Stimulated activated CD8-positive, alpha-beta memory T cell treated with anti-CD3 and anti-CD28 coated beads, Interleukin-15, amount 100 ng/mL, for 4 hours (primary cell): ENCODE measurements at places on chromosomes 5 and 9.

DNA sequence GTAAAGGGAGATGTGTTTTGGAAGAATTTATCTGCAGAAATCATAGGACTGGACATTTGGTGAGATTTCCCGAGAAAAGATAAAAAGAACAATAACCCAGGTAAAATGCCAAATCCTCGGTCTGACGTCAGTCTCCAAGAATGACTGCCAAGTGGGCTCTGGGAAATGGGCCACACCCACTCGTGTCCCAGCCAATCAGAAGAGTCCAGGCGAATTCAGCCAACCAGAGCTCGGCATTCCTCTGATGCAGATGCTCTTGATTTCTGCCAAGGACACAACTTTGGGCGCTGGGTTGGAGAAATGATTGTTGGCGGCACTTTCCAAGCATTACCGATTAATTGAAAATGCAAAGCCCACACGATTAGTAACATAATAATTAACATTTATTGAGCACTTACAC, 73.3 kb downstream of the FGF18 start:
- DNase-seq: no peak

GRCh38 chr5:58794875-58795274, 212.0 kb downstream of the RAB3C start:
- no peak for DNase-seq

- DNase-seq: no peak
These were observed 286.7 kb upstream of the IL12B start for GRCh38 chr5:159616952-159617351.

GRCh38 chr5:163893281-163893680, 387.9 kb downstream of the MAT2B start:
- DNase-seq: no peak

GRCh38 chr5:32147959-32148358, 26.2 kb downstream of the GOLPH3 start:
- DNase-seq: no peak

DNA sequence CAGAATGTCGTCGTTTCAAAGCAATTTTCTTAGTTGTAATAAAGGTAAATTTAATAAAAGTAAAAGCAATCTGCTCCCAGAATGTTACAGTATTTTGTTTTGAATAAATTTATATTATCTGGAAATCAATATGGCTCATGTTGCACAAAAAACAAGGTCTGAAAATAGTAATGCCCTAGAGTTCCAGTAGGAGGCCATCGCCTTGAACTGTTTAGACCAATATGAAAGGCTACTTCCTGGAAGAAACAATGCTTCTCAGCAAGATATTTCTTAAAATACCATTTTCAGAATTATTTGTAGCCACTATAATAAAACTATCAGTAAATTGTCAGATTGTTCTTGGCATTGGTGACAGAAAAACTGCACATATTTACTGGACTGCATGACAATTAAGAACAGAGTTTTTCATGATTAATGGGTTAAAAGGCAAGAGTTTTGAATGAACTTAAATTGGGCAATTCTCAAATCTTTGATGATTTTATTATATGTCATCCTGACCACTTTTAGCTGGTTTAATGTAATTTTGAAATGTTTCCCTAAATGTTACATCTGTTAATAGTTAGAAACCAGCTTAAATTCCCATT, 153.2 kb downstream of the COMMD10 start:
- DNase-seq: no peak

- DNase-seq: no peak
These were observed 69.8 kb upstream of the CCDC112 start for GRCh38 chr5:115366223-115366622.

DNA sequence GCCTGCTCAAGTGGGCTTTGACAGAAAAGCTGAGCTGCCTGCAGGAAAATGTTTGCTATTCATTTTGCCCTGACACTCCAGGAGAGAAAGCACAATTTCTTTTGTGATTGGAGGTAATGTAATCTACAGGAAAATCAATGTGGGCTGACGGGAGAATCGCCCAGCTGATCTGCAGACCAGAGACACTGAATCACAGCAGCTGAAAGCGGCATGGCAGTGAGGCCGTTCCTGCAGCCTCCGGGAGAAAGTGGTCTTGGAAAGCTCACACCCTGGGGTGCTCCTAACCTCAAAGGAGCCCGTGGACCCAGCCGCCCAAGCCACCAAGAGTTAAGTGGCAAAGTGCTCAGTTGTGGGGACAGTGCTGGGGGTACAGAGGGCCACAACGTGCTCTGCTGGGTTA, 593.6 kb downstream of the BNC2 start:
- no peak for DNase-seq

- no peak for DNase-seq
These were observed 738.2 kb downstream of the SEMA5A start for GRCh38 chr5:8807636-8808035.

- DNase-seq: no peak
These were observed 39.5 kb downstream of the CD180 start for GRCh38 chr5:67156976-67157583.

- no peak for DNase-seq
These were observed 275.9 kb downstream of the ACTL7B start for GRCh38 chr9:108579757-108580439.

DNA sequence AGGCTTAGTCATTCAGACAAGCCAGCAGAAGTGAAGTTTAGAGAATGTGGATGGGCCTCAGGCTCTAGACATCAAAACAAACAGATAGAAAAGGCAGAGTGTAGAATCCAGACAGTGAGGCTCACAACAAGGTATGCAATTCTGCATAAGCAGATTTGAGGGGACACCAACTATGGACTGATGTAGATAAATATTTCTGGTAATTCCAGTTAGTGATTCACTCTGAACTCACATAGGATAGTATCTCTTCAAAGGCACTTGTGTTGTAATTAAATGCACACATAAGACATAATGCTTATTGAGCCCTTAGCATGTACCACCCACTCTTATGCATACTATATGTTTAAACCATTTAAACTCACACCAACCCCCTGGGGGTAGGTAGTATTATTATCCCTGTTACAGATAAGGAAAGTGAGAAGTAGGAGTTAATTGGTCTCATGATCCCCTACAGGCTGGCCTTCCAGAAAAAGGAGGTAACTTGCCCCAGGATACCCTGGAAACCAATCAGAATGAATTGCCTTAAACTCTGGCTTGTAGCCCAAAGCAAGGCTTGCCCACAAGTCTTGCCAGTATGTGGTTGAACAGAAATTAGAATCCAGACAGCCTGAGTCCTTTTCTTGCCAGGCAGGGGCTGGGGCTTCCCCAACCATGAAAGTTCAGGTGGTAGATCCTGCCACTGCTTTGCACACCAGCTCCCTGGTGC, 39.5 kb upstream of the HSPB3 start:
- DNase-seq: no peak
